ENCODE measurements at places on chromosomes 11 and 22. TPM values are rescaled to one million over a fixed set of nuclear protein-coding genes. Genes with fewer than 3 reads are reported as not detected.

C22orf42 gene
- not detected for total RNA-seq

PGM2L1 gene
- total RNA-seq = 19.8 TPM

FAM111B gene
- total RNA-seq = 2.7 TPM

TYR gene
- not detected for total RNA-seq

- DNase-seq = no peak
- no peak overlapping the region for H3K4me3 ChIP-seq
- no peaks in the 10 kb centered on the region for H3K4me1 ChIP-seq
- peaks cover 41% of the 10 kb centered on the region for H3K27me3 ChIP-seq
- no peaks in the 10 kb centered on the region for H3K36me3 ChIP-seq
Measured at GRCh38 chr11:131662317-131662972, 292.0 kb downstream of the NTM start.

DNA sequence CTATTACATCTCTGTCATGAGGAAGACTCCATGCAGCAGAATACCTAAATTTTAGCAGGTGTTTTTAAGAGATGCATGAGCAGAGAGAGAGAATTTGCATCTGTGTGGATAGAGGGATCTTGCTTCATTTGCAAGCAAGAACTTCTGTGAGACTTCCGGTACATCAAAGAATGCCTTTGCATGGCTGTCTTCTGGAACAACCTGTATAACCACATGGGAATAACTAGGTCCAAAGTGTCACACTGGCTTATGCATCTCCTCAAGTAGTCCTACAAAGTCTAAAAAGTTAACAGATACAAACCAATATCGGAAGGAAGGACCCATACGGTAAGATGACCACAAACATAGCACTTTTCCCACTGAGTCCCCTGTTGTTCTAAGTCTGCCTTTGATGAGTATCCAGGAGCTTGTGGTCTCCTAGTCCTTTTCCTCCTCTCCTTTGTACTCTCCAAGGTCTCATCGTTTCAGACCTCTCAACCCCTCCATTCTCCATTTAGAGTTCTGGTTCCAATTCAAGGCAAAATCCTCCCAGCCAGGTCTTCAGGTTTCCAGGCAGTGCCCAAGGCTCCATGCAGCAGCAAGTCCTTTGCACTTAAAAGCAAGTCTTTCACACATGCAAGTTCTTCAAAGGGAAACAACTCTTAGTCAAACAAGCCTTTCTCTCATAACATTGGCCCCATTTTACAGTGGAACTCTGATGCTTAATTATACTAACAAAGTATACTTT lies 581.7 kb upstream of the ARHGAP42 start:
- no peaks in the 10 kb centered on the region for H3K36me3 ChIP-seq
- DNase-seq = no peak
- H3K27ac ChIP-seq = no peak overlapping the region

DNA sequence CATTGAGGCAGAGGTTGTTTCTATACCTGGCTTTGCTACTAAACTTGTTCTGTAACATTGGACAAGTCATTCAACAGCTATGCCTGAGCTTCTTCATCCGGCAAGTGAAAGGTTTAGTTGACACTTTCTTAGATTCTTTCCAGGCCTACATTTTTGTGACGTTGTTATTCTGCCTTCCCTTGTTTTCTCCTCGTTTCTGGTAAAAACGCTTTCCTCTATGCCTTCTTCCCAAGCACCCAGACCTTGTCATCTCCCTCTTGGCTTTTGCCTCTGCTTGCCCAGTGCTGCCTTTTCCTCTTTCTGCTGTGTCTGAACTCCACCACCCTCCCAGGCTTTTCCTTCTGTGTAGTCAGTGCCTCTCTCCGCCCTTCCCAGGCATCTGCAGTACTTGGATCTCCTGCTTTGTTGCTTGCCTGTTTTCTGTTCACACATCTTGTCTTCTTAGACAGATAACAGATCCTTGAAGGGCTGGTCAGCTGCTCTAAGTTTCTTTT lies 1.4 kb upstream of the AMOTL1 start:
- no peaks in the 10 kb centered on the region for H3K27me3 ChIP-seq
- DNase-seq = no peak
- H3K27ac ChIP-seq = no peak overlapping the region
- peaks cover 35% of the 10 kb centered on the region for H3K4me1 ChIP-seq
- no peak overlapping the region for H3K4me3 ChIP-seq

DNA sequence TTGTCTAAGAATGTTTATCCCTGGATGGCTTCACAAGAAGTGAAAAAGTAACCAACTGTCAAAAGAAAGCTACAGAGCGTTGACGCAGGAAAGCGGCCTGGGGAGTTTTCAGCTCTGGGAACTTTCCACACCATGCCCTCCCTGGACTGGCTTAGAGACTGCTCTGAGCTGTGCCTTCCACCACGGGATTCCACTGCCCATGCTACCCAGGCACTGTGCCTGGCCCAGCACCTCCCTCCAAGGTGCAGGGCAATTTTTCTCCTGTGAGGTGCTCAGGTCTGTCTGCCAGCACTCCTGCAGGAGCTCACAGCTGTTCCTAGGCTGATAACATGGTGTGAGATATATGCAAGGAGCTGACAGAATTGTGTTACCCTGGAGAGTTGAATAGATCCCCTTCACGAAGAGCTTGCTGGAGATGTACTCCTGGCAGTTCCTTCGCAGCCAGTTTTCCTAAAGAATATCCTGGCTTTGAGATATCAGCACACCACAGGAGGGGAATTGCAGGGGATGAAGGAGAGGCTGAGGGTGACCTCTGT lies 258.3 kb upstream of the B3GAT1 start:
- H3K36me3 ChIP-seq = no peaks in the 10 kb centered on the region
- no peak overlapping the region for H3K27ac ChIP-seq
- DNase-seq = peak; percentile 72
- no peak overlapping the region for H3K4me3 ChIP-seq
- H3K4me1 ChIP-seq = no peaks in the 10 kb centered on the region
- no peaks in the 10 kb centered on the region for H3K27me3 ChIP-seq

- DNase-seq = no peak
- peaks cover 3% of the 10 kb centered on the region for H3K36me3 ChIP-seq
- H3K27ac ChIP-seq = peak overlapping the region; percentile 85
- H3K4me3 ChIP-seq = peak overlapping the region; percentile 82
- H3K4me1 ChIP-seq = peaks cover 75% of the 10 kb centered on the region
Measured at GRCh38 chr11:46917109-46917761, 1.1 kb downstream of the LRP4 start.

GRCh38 chr11:71453037-71453917 lies at the start of gene NADSYN1:
TSS of gene NADSYN1 (plus strand) at chr11:71453203. CDS start at chr11:71453297, 94 bp downstream.
- peak within 1 kb of the TSS; percentile 70 for H3K27ac ChIP-seq
- peak; percentile 98 for DNase-seq
- peaks cover 32% of the 10 kb centered on the region for H3K4me1 ChIP-seq
- no peaks in the 10 kb centered on the region for H3K27me3 ChIP-seq
- H3K4me3 ChIP-seq = peak within 1 kb of the TSS; percentile 85

DNA sequence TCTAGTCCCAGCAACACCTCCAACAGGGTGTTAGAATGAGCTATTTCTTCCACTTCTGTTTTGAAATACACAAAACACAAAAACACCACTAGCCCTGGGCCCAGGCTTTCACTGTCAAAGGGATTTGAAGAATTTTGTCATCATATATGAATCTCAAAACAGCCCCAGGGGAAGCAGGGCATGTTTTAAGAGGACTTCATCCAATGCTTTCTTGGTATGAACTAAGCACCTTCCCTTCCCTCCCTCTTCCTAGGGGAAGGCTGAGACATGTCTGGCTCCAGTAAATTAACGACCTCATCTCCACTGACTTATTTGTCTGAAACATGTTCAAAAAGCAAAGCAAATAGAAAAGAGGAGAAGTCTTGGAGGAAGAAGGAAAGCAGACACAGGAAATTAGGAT lies 75.7 kb upstream of the INCENP start:
- no peak overlapping the region for H3K27ac ChIP-seq
- peaks cover 21% of the 10 kb centered on the region for H3K27me3 ChIP-seq
- DNase-seq = no peak
- H3K36me3 ChIP-seq = no peaks in the 10 kb centered on the region
- no peak overlapping the region for H3K4me3 ChIP-seq

DNA sequence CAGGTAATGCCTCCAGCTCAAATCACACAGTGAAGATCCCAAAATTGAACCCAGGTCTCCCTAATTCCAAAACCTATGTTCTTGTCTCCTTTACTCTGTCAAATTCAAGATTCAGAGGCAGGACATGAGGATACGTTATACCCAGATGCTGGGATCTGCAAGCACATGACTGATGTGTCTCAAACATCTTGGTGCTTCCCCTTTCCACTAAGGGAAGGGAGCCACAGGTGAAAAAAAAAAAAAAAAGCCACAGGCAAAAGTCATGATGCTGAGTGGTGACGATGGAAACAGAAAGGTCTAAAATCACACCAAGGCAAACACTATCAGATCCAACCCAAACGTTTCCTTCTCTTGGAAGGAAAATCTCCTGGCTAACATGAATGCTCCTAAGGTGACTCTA lies 24.0 kb downstream of the ABTB2 start:
- peaks cover 39% of the 10 kb centered on the region for H3K27me3 ChIP-seq
- H3K4me1 ChIP-seq = peaks cover 20% of the 10 kb centered on the region
- H3K27ac ChIP-seq = no peak overlapping the region
- H3K36me3 ChIP-seq = no peaks in the 10 kb centered on the region

DNA sequence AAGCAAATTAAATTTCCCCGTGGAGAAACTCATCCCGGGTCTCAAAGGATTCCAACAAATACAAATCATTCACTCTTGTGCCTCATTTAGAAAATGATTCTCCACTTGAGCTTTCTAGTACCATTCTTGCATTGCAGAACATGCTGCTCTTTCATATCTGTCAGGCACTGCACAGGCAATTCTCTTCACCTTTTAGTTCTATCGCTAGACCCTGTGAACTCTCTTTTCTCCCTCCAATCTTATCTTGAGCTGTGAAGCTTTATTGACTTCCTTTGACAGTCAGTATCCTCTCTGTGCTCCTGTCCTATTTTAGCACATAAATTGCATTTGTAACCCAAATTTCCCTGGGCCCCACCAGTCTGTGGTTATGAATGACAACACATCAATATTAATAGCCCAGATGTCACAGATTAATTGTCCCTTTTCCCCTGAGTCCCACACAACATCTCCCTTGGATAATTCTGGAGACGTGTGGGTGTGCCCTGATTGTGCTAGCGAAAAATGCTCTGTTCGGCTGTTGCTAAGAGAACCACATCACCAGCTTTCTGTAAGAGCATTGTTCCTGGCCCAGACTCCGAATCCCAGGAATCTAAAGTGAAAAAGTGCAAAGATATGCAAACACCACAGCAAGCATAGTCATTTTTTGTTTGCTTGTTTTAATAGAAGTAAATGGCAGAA lies 22.4 kb upstream of the SC5D start:
- no peak overlapping the region for H3K27ac ChIP-seq
- peaks cover 53% of the 10 kb centered on the region for H3K27me3 ChIP-seq
- no peak overlapping the region for H3K4me3 ChIP-seq
- H3K4me1 ChIP-seq = no peaks in the 10 kb centered on the region

DNA sequence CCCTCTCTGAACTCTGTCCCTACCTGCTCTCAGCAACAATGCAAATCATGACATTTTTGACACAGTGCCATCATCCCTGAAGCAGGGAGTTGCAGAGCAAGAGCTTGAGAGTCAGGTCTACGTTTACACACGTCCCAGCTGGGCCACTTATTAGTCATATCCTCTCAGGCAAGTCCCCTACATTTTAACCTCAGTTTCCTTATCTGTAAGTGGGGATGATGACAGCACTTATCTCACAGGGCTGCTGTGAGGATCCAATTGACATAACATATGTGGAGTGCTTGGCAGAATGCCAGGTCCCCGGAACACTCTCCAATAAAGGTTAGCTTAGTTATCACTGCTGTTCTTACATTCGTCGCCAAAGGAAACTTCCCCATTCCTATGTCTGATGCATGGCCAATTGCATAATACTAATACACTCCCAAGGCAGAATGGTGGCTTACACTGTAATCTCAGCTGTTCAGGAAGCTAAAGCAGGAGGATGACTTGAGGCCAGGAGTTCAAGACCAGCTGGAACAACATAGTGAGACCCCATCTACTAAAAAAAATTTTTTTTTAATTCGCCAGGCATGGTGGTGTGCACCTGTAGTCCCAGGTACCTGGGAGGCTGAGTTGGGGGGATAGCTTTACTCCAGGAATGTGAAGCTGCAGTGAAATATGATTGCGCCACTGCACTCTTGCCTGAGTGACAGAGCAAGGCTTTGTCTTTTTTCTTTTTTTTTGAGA lies 16.6 kb downstream of the ASCC2 start:
- peaks cover 32% of the 10 kb centered on the region for H3K36me3 ChIP-seq
- H3K27me3 ChIP-seq = no peaks in the 10 kb centered on the region
- H3K4me1 ChIP-seq = no peaks in the 10 kb centered on the region
- no peak overlapping the region for H3K4me3 ChIP-seq
- H3K27ac ChIP-seq = no peak overlapping the region
- DNase-seq = no peak

- H3K36me3 ChIP-seq = peaks cover 11% of the 10 kb centered on the region
- peaks cover 23% of the 10 kb centered on the region for H3K4me1 ChIP-seq
- H3K27ac ChIP-seq = peak overlapping the region; percentile 98
- no peaks in the 10 kb centered on the region for H3K27me3 ChIP-seq
Measured at GRCh38 chr11:64804346-64805210, 1.6 kb upstream of the MAP4K2 start.

DNA sequence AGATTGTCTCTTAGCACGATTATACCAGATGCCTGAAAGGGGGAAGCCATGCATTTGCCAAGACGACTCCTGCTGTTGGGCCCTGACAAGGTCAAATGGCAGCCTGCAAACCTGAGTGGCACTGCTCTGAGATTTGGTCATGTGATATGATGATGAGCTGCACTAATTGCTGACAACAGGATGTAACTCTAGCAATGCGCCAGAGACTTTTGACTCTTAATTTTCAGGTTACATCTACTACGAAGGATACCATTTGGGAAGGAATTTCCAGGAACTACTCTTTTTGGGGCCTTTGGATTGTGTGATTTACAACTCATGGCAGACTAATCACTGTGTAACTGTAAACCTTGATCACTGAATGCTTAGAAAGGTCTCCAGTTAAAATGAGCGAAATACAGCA lies 13.1 kb downstream of the TREH start:
- no peak for DNase-seq
- no peak overlapping the region for H3K27ac ChIP-seq
- peaks cover 3% of the 10 kb centered on the region for H3K4me1 ChIP-seq
- no peak overlapping the region for H3K4me3 ChIP-seq
- H3K27me3 ChIP-seq = peaks cover 21% of the 10 kb centered on the region

- DNase-seq = no peak
- no peaks in the 10 kb centered on the region for H3K36me3 ChIP-seq
- H3K27me3 ChIP-seq = no peaks in the 10 kb centered on the region
- no peaks in the 10 kb centered on the region for H3K4me1 ChIP-seq
- H3K27ac ChIP-seq = no peak overlapping the region
- H3K4me3 ChIP-seq = no peak overlapping the region
Measured at GRCh38 chr11:97140885-97141494, 751.2 kb downstream of the JRKL start.
